T-helper 1 cell treated with Interleukin-12 subunit alpha and Interleukin-12 subunit beta and Interleukin-4 antibody, amounts not matched to agents 30 ng/mL and 1 ng/mL, for 36 hours (primary cell): ENCODE measurements at places on chromosomes 3 and 15. TPM values are rescaled to one million over a fixed set of nuclear protein-coding genes. Genes with fewer than 3 reads are reported as not detected.

DUOX1 gene
- 0.02 and 0.07 TPM in 2 replicates for total RNA-seq

RPL14 gene
- 1,649 and 1,702 TPM in 2 replicates for total RNA-seq

CNTN3 gene
- total RNA-seq: not detected in 2 replicates

SCG3 gene
- not detected in 2 replicates for total RNA-seq

RABL3 gene
- 18.2 and 23.5 TPM in 2 replicates for total RNA-seq

CTXN2 gene
- total RNA-seq: not detected in 2 replicates

FRMD5 gene
- total RNA-seq: not detected in 2 replicates

C3orf85 gene
- total RNA-seq: not detected in 2 replicates

SATB1 gene
- total RNA-seq: 662 and 688 TPM in 2 replicates
